ENCODE measurements at places on chromosomes 5 and 9.

GRCh38 chr9:77947651-77948050, 84.0 kb downstream of the GNAQ start:
- DNase-seq, result no peak

DNA sequence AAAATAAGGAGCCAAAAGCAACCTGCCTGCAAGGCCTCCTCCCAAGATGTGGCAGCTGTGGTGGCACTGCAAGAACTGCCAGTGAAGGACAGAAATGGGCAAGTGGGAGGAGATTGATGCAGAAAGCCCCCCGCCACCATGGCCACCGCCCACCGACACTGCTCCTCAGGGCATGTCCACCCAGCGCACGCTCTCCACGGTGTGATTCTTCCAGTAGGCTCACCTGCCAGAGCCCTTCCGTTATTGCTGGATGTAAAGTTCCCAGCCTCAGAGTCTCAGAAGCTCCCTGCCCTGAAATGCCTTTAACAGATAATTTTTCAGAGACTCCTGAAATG, 155.2 kb upstream of the PHYKPL start:
- DNase-seq, result no peak

DNA sequence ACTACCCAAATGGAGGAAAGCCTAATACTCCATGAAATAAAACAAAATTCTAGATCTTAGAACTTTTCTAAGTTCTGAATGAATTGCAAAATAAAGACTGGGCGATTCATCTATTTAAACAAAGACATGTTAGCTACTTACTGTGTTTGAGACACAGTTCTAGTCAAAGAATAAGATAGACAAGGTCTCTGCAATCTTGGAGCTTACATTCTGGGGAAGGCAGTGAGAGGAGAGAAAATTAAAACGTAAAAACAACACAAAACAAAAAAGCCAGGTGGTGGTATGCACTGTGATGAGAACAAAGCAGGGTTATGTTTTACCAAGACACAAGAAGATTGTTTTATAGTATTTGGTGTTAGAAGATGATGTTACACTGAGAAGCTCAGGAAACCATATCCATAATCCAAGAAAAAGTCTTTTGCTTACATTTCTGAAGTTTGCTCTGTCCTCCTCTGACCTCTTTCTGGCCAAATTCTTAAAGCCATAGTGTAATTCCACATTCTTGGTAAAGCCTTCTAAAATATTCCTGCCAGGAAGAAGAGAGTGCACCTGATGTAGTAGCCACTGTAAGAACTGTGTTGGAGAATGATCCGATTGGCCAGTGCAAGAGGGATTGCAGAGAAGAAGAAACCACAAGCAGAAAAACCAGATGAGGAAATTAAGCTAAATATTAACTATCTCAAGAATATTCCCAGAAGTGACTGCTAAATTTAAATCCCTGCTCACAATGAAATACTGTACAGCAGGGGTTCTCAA, 218.4 kb downstream of the PCSK1 start:
- no peak for DNase-seq

DNA sequence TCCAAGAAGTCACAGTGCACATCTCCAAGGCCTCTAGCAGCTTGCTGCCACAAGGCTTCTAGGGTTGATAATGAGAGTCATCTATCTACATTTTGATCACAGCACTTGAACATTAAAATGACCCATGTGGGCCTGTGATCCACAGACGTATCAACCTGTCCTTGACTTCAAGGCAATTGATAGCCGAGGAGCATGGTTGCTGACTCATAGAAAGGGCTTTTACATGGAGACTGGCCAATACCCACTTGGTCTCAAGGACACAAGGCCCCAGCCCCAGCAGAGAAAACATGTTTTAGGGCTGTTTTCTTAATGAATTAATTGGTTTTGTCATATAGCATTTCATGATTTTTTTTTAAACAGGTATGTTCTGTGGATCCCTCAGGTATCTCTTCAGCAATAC, 314.0 kb downstream of the SEMA5A start:
- DNase-seq, result no peak

GRCh38 chr9:106535439-106535838, 327.5 kb upstream of the ZNF462 start:
- DNase-seq, result no peak

DNA sequence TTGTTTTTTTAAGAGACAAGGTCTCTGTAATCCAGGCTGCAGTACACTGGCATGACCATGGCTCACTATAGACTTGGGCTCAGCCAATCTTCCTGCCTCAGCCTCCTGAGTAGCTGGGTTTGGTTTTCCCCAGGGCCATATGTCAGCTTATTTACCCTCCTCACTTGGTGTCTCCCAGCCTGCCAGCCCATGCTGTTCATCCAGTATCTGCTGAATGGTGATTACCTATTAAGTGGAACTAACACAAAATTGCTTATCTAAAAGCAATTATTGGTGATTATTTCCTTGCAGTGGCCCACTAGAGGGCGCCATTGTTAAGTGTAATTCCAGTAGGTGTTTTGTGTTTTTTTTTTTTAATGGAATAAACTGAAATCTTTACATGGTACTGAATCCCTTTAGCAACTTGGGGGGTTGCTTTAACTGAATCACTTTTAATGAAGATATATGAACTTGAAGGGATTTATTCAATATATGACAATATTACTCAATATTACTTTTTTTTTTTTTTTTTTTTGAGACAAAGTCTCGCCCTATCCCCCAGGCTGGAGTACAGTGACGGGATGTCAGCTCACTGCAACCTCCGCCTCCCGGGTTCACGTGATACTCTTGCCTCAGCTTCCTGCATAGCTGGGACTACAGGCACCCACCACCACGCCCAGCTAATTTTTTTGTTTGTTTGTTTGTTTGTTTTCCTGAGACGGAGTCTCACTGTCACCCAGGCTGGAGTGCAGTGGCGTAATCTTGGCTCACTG, 13.8 kb downstream of the EXOSC2 start:
- no peak for DNase-seq

- DNase-seq, result no peak
Measured at GRCh38 chr9:76112151-76112550, 221.7 kb downstream of the PCSK5 start.

DNA sequence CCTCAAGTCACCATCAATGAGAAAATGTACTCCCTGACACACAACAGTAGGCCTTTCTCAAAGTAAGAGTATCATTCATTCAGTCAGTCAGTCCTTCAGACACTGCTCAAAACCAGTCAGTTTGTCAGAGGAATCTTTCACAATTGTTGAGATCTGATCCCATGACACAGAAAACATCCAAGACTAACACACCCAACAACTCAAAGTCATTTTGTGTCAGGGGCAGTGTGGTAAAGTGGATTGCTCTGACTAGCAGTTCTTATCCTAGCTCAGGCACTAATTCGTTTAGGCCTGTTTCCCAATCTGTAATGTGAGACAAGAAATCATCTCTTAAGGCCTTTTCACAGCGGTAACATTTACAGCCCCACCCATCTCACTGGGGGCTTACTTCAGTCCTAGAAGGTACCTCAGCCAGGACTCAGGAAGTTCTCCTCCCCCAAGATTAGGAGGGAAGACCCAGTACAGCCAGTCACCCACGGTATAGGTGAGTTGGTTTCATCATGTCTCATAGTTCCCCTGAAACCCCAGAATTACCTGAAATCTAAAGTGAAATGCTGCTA, 31.9 kb downstream of the SH3TC2 start:
- no peak for DNase-seq

- no peak for DNase-seq
Measured at GRCh38 chr5:14004598-14005394, 60.3 kb upstream of the DNAH5 start.

DNA sequence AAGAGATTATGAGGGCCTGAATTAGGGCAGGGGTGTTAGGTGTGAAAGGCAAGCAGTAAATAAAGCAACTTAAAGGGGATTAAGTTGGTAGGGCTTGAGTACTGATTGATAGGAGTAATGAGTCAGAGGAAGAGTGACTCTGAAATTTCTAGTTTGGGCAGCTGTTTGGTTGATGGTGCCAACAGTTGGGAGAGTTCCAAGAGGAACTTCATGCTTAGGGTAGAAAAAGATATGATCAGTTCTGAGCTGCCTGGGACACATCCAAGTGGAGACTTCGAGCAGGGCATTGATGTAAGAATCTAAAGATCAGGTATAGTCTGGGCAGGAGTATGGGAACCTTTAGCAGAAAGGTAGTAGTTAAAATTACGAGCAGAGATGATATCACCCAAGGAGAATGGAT, 10.2 kb downstream of the MAMDC2 start:
- no peak for DNase-seq

GRCh38 chr5:65105301-65105700, 336.6 kb downstream of the CWC27 start:
- DNase-seq, result no peak

DNA sequence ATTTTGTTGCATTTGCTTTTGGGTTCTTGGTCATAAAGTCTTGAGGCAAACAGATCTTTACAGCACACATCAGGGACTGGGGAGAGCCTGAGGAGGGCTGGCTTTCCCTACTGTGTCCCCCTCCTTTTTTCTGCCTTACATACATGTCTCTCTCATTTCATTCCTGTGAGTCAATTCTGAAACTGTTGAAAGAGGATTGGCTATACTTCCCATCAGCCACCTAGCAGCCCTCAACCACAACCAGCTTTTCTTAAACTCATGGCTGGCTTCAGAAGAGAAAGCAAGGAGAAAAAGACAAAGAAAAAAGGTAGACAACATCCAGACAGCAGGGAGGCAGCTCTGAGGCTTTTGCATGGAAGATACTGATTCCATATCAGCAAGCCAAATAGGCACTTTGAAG, 374.8 kb upstream of the KIF2A start:
- no peak for DNase-seq

GRCh38 chr5:3116366-3116765, 364.9 kb upstream of the IRX2 start:
- DNase-seq, result no peak

- no peak for DNase-seq
Measured at GRCh38 chr5:172901012-172901780, 58.0 kb upstream of the RPL26L1 start.

GRCh38 chr9:117775591-117775990, 71.4 kb downstream of the TLR4 start:
- no peak for DNase-seq

DNA sequence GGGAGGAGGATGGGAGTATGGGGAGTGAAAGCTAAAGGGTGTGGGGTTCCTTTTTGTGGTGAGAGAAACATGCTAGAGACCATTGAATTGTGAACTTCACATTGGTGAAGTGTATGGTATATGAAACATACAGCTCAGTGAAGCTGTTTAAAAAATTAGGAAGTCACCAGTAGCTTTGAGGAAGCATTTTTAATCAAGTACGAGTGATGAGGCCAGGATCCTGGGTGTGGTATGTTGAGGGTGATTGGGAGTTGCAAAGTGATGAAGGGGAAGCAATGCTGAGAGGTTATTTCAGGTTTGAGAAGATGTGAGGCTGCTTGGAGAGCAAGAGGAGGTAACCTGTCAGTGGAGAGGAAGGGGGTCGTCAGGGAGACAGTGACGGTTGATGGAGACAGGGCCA, 22.7 kb upstream of the CLK4 start:
- no peak for DNase-seq

DNA sequence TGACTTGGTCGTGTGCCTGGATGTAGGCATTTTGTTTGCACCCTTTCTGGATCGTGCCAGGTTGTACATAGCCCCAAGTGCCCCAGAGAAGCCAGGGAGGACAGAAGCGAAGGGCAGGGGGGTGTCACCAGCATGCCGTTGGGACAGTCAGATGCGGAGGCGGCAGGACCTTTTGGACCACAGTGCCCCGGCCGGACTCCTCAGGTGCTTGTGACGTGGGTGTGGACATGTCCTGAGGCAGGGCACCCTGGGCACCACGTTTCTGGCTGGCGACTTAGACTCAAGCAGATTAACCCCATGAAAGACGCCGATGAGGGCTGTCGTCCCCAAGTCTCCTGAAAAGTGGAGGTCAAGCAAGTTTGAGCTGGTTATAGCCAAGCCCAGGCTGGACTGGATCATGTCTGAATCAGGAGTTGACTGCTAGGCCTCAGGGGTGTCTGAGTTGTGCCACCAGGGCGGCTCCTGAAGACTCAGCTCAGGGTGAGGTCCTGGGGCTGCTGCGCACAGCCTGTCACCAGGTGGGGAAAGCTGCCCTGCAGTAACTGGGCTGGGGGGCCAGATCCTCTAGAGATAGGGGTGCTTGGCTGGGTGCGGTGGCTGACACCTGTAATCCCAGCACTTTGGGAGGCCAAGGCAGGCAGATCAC, 42.0 kb downstream of the HABP4 start:
- no peak for DNase-seq

All from SW 1271 (cell line).